ENCODE measurements at places on chromosomes 16 and 17.

- DNase-seq = no peak
These were observed 4.3 kb upstream of the PPP1R1B start for GRCh38 chr17:39622380-39623006.

DNA sequence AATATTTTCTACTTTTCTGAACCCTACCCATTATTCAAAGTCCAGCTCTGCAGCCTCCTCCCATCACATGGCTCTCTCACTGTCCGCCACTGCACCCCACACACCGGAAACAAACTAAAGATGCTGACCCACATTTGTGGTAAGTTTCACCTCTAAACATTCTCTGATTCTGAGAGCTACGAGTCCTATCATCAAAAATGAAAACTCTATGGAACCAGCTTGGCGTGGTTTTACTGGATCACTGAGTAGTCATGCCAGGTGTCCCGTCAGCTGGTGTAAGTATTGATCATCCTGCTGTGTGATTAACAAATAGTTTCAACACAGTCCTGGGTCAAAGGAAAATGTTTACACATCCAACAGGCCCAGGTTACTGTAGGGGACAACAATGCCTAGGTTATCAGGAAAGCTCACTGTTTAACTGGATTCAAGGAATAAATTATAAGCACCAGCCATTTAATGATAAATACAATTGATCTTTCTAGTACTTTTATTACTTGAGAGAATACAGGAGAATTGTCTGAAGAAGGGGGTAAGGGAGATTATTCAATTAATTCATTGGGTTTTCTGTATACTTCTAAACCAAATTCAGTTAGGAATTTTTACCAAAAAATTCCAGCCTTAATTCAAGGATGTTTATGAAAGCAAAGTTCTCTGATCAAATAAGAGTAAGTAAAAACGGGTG is 33.9 kb downstream of the CYTH1 start:
- no peak for DNase-seq

DNA sequence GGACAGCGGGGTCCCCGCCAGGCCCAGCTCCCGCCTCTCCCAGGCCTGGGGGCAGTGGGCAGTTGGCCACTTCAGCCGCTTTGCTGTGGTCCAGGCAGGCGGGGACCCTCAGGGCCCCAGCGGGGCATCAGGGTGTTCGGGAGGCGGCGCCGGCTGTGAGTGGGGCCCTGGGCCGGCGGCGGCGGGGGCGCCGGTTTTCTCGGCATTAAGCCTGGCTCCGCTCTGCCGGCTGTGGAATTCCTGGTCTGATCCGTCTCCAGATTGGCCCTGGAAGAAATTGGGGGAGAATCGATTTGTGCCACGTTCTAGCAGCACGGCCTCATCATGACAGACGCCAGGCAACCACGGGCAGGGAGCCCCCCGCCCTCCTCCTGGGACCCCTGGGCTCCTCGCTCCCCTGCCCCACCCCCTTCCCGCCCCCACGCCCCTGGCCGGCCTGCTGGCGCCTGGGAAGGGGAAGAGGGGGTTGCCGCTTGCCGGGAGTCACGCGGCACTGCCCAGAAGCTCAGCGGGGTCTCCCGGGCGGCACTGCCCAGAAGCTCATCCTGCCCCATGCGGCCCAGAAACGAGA is 28.6 kb upstream of the SSTR5 start:
- no peak for DNase-seq

DNA sequence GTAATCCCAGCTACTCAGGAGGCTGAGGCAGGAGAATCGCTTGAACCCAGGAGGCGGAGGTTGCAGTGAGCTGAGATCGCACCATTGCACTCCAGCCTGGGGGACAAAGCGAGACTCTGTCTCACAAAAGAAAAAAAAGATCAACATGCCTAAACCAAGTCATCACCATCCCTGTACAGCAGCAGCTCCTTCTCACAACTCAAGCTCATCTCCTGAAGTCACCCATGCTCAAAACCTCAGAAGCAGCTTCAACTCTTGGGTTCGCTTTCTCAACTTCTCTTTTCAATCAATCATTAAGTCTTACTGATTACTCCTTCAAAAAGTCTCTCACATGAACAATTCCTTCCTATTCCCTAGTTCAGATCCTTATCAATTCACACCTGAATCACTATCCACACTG is 31.3 kb downstream of the PHLPP2 start:
- no peak for DNase-seq

DNA sequence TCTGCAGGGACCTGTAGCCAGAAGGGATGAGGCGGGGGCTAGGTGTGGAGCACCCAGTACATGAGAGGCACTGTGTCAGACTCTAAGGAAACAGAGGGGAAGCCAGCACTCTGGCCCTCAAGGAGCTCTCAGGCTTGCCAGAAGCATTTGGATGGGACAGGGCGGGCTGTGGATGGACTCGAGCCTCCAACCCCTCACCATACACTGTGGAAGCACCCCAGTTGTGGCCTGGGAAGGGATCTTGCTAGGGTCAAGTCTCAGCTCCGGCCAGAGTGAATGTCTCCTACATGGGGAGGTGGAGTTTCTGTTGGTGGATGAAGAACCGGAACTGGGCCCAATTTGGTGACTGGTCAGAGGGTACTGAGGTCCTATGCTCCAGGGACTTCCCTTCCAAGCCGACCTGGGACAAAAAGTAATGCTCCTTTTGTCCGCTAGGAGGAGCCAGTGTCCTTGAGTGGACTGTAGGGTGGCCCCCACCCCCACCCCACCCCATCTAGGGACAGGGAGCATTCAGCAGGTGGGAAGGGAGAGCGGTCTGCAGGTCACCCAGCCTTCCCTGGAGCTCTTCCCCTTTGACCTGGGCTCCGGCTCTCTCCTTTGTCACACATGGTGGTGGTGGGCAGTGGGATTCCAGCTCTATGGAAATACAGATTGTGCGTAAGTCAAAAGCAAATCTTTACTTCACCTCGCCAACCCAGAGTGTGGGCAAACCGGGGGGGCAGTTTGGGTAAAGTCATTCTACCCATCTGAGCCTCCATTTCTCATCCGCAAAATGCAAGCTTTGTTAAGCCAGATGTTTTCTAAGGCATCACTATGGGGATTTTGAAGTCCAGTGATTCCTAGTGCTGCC is 20.4 kb upstream of the PHB1 start:
- no peak for DNase-seq

DNA sequence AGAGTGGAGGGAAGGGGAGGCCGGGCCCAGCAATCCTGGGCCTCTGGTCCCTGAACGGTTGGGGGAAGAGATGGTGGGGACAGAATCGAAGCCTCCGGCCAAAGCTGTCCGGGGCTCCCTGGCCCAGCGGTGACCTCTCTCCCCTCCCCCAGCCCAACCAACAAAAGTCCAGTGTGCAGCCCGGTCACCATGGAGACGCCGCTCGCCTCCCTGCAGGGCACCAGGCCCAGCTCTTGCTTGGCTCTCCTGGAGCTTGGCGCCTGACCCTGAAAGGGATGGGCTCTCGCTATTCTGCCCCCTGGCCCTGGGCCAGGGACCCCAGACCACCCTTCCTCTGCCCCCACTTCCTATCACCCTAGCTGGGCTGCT is 1.3 kb downstream of the METRN start:
- no peak for DNase-seq

DNA sequence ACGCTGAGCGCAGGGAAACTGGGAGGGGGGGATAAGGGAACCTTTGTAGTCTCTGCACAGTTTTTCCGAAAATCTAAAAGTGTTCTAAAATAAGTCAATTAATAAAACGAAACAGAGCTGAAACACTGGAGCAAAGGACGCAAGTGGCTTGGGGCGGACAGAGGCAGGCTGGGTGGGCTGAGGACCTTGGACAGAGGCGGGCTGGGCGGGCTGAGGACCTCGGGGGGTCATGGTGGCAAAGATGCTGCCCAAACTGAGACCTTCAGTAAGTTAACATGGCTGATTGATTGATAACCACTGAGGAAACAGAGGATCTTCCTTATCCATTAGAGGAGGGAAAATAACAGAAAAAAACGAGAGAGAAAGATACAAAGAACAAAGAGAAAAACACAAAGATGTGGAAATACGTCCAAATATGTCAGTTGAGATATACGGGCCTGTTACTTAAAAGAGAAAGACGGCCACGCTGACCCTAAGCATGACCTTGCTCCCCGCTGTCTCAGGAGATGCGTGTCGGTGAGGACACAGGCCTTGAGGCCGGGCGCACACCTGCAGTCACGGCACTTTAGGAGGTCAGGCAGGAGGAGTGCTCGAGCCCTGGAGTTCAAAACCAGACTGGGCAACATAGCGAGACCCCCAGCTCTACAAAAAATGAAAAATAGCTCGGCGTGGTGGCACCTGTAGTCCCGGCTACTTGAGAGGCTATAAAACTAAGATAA is 76.1 kb upstream of the GNG13 start:
- DNase-seq = no peak
